ENCODE measurements at places on chromosomes 4 and X.

- no peak for DNase-seq
Observed at GRCh38 chr4:185838104-185838452, 26.1 kb upstream of the SORBS2 start.

GRCh38 chrX:18360867-18361266 lies 6.4 kb upstream of the SCML2 start:
- no peak for DNase-seq

- no peak for DNase-seq
Observed at GRCh38 chr4:8874896-8875680, 3.4 kb upstream of the HMX1 start.

GRCh38 chrX:143121477-143121876 lies 95.7 kb downstream of the SPANXN4 start:
- no peak for DNase-seq

DNA sequence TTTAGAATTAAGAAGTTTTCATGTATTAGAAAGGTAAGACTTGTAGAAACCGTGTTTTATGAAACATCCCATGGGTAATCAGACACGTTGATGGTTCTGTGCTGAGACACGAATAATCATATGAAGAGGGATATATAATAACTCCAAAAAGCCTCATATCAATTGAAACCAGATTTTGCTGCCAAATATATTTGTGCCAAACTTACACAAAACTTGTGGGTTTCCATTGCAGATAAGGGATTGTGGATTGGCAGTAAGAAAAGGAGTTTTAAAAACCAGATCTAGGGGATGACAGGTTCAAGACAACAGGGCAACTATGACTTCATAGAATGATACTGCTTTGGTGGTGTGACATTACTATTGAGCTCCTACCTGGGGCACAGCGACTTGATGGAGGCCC lies 616.1 kb downstream of the BCOR start:
- DNase-seq: no peak

DNA sequence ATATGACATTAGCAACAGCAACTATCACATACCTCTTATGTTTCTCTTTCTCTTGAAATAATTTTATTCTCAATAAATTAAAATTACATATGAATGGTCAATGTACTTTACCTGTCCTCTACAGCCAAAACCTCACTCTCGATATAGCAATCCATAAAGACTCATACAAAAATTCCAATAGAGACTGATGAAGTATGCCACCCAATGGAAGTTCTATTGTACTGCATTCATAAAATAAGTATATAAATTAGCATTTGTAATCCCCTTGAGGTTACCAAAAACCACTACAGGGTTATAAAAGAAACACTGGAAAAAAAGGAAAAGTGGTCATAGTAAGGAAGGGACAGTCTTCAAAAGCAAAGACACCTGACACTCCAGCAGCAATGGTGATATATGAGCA lies 32.8 kb downstream of the CLDN2 start:
- no peak for DNase-seq

GRCh38 chrX:133606990-133607389 lies 191.7 kb upstream of the GPC4 start:
- DNase-seq: no peak

GRCh38 chrX:30296408-30297254 lies 12.6 kb downstream of the NR0B1 start:
- no peak for DNase-seq

- DNase-seq: no peak
Observed at GRCh38 chr4:4477391-4477790, 64.5 kb downstream of the STX18 start.

DNA sequence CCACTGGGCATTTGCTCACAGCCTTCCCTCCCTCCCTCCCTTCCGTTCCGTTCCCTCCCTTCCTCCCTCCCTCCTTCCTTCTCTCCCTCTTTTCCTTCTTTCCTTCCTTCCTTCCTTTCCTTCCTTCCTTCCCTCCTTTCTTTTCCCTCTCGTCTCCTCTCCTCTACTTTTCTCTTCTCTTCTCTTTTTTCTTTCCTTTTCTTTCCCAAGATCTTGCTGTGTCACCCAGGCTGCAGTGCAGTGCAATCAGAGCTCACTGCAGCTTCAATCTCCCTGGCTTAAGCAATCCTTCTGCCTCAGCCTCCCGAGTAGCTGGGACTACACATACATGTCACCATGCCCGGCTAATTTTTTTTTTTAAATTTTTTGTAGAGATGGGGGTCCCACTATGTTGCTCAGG lies 26.7 kb upstream of the ING2 start:
- DNase-seq: no peak

DNA sequence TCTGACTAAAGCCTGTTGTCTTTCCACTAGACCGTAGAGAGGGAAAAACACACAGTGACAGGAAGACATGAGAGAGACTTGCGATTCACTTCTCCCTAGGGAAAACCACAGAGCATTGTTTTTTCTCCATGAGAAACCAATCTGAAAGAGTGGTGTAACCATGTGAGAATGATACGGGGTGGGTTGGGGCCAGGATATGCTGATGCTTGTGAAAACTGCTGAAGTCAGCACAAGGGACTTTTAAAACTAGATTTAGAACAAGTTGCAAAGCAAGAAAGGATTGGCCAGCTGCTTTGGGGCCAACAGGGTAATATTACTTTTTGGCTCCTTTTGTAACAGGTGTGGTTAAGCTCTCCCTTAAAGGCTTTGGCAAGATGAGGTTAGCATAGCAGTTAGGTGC lies 66.1 kb downstream of the NHSL2 start:
- no peak for DNase-seq

GRCh38 chrX:11438380-11438723 lies 145.1 kb downstream of the AMELX start:
- DNase-seq: no peak
